Peyer's patch (tissue), 4 donors: ENCODE measurements at places on chromosomes 6 and 20. TPM values are rescaled to one million over a fixed set of nuclear protein-coding genes. Genes with fewer than 3 reads are reported as not detected.

GRCh38 chr20:49366687-49367086 lies 88.8 kb upstream of the ZNFX1 start:
- no peaks in the 10 kb centered on the region for H3K36me3 ChIP-seq
- no peaks in the 10 kb centered on the region for H3K4me1 ChIP-seq
- H3K27ac ChIP-seq, result no peak overlapping the region
- no peak overlapping the region for H3K4me3 ChIP-seq
- DNase-seq, result no peak

- DNase-seq, result no peak
- H3K27ac ChIP-seq, result no peak overlapping the region
- H3K4me1 ChIP-seq, result no peaks in the 10 kb centered on the region
- no peaks in the 10 kb centered on the region for H3K36me3 ChIP-seq
Measured at GRCh38 chr6:112912416-112913101, 565.4 kb downstream of the RFPL4B start.

DNA sequence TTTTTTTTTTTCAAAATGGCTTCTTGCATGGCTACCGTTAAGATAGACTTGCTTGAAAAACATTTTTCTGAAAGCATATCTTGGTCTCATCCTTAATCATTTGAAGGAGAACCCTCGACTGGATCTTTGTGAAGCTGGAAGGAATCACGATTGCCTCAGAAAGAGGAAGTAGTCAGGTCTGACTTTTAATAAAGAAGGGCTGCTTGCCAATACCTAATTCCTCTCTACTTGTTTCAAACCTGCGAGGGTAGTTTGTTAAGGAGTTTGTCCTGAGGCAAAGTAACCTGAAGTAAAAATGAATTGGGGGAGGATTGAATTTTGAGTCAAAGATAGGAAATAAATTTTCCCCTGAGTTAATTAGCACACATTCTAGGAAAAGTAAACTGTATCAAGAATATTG lies 288.1 kb upstream of the MAP3K7 start:
- H3K27ac ChIP-seq, result no peak overlapping the region
- no peaks in the 10 kb centered on the region for H3K27me3 ChIP-seq
- no peak overlapping the region for H3K4me3 ChIP-seq
- no peaks in the 10 kb centered on the region for H3K36me3 ChIP-seq

- no peak overlapping the region for H3K27ac ChIP-seq
- DNase-seq, result no peak
- H3K27me3 ChIP-seq, result peaks cover 72% of the 10 kb centered on the region
- no peaks in the 10 kb centered on the region for H3K4me1 ChIP-seq
- no peak overlapping the region for H3K4me3 ChIP-seq
- no peaks in the 10 kb centered on the region for H3K36me3 ChIP-seq
Measured at GRCh38 chr20:38724626-38725147, 401 bp downstream of the SLC32A1 start.

DNA sequence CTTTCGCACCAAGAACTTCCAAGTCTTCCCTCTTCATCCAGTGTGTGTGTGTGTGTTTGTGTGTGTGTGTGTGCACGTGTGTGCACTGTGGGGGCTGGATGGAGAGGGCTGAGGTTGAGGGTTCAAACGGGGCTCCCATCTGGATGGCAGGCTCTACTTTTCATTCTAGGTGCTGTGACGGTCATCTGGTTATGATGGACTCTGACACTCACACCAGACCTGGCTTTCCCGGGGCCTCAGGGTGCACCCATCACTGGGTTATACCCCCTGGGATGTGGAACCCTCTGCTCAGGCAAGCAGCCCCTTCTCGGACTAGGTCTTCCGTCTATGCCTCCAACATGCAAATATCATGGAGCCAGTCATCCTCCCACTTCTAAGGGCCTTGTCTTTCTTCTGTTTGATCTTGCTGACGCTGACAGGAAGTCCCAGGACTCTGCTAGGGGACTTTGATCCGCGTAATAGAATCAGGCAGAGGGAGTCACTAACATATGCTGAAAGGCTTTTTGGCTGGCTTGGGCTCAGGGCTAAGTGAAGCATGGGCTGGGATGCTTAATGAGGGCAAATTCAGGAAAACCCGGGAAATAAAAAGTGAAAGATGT lies 313.6 kb downstream of the CDC5L start:
- H3K27me3 ChIP-seq, result no peaks in the 10 kb centered on the region
- no peak overlapping the region for H3K4me3 ChIP-seq
- no peak for DNase-seq
- H3K4me1 ChIP-seq, result no peaks in the 10 kb centered on the region
- H3K27ac ChIP-seq, result no peak overlapping the region
- no peaks in the 10 kb centered on the region for H3K36me3 ChIP-seq

- H3K4me1 ChIP-seq, result no peaks in the 10 kb centered on the region
- H3K27me3 ChIP-seq, result no peaks in the 10 kb centered on the region
- H3K36me3 ChIP-seq, result no peaks in the 10 kb centered on the region
- no peak overlapping the region for H3K27ac ChIP-seq
- no peak overlapping the region for H3K4me3 ChIP-seq
- DNase-seq, result no peak
Measured at GRCh38 chr6:113143206-113143605, 713.9 kb upstream of the MARCKS start.

DNA sequence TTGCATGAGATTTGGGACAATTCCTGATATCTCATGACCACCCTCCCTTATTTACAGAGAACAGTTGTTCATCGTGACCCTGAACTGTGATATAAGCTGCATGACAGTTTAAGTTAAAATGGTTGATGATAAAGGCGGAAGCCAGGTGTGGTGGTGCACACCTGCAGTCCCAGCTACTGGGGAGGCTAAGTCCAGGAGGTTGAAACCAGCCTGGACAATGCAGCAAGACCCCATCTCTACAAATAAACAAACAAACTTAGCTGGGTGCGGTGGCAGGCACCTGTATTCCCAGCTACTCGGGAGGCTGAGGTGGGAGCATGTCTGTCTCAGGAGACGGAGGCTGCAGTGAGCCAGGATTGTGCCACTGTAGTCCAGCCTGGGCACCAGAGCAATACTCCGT lies 24.1 kb downstream of the COL20A1 start:
- H3K27ac ChIP-seq, result no peak overlapping the region
- H3K4me1 ChIP-seq, result no peaks in the 10 kb centered on the region
- no peak for DNase-seq
- no peak overlapping the region for H3K4me3 ChIP-seq

DNA sequence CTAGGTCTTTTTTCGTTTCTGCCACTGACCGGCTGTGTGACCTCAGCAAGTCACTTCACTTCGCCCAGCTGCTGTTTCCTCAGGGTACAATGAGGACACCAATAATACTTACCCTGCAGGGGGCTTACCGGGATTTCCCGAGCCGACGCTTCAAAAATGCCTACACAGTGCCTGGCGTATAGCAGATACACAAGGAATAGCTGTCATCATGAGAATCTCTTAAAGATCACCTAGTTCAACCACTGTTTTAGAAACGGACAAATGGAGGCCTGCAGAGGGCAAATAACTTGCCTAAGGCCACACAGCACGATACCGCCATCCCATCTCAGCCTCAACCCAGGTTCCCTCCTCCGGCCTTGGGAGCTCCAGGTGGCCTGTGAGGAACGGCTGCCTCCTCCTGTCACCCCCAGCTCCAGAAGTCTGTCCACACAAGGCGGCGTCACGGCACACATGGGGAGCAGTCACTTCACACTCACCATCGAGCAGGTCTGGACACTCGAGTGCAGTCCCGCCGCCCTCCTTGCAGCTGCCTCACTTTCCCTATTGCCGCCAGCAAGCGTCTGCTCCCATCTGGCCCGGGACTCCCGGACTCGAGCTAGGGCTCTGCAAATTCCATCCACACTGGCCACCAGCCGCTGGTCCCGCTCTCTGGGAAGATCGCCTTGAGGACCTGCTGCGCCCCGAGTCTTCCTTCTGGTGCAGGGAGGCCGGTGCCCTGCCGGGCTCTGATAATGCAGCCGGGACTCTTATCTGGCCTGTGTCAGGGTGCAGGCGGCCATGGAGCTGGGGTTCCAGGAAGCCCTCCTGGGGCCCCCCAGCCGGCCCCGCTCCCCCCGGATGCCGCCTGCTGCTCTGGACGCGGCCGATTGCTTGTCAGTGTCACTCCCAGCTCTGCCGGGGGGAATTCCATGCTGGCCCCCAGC lies at the start of gene RIPOR3:
Gene RIPOR3 (minus strand): TSS at position 893 of the 923 bp plus-strand sequence. CDS start 414 bp downstream, at position 479.
- peak within 1 kb of the TSS; percentile 55 for H3K4me3 ChIP-seq
- no peaks in the 10 kb centered on the region for H3K27me3 ChIP-seq
- peak within 1 kb of the TSS; percentile 62 for H3K27ac ChIP-seq
- H3K36me3 ChIP-seq, result no peaks in the 10 kb centered on the region

GRCh38 chr6:92281571-92282076 lies 1137.7 kb downstream of the EPHA7 start:
- no peak for DNase-seq
- no peaks in the 10 kb centered on the region for H3K36me3 ChIP-seq
- no peaks in the 10 kb centered on the region for H3K27me3 ChIP-seq
- no peak overlapping the region for H3K27ac ChIP-seq
- no peak overlapping the region for H3K4me3 ChIP-seq
- no peaks in the 10 kb centered on the region for H3K4me1 ChIP-seq

- H3K4me3 ChIP-seq, result no peak overlapping the region
- H3K27ac ChIP-seq, result no peak overlapping the region
- H3K4me1 ChIP-seq, result no peaks in the 10 kb centered on the region
- no peaks in the 10 kb centered on the region for H3K27me3 ChIP-seq
Measured at GRCh38 chr6:118999494-119000040, 64.6 kb upstream of the MCM9 start.

GRCh38 chr6:166932616-166933015 lies 23.7 kb downstream of the RNASET2 start:
- no peaks in the 10 kb centered on the region for H3K36me3 ChIP-seq
- no peaks in the 10 kb centered on the region for H3K4me1 ChIP-seq
- H3K27ac ChIP-seq, result no peak overlapping the region
- no peak overlapping the region for H3K4me3 ChIP-seq

- peaks cover 14% of the 10 kb centered on the region for H3K4me1 ChIP-seq
- H3K4me3 ChIP-seq, result no peak overlapping the region
- no peaks in the 10 kb centered on the region for H3K27me3 ChIP-seq
- H3K27ac ChIP-seq, result no peak overlapping the region
- DNase-seq, result no peak
- H3K36me3 ChIP-seq, result no peaks in the 10 kb centered on the region
Measured at GRCh38 chr6:125793280-125793679, 2.5 kb downstream of the NCOA7 start.

- H3K4me3 ChIP-seq, result no peak overlapping the region
- H3K27ac ChIP-seq, result no peak overlapping the region
- no peaks in the 10 kb centered on the region for H3K4me1 ChIP-seq
- DNase-seq, result no peak
- no peaks in the 10 kb centered on the region for H3K36me3 ChIP-seq
Measured at GRCh38 chr6:163021054-163021453, 293.3 kb downstream of the PACRG start.

DNA sequence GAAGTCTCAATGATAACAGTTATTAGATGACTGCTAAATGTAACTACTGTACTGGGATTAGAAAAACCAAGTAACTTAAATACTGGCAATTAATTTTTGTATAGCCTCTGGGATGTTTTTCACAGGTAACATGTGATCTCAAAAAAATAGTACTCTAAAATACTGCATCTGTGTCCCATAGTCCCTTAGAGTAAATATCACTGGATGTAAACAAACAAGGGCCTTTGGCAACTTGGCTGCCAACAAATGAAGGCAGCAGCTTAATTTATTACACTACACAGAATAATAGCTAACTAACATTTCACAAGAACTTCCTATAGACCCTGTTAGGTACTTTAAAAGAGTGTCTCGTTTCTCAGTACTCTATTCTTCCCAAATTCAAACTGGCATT lies 14.0 kb downstream of the ARHGAP18 start:
- no peaks in the 10 kb centered on the region for H3K27me3 ChIP-seq
- no peak overlapping the region for H3K27ac ChIP-seq
- H3K4me1 ChIP-seq, result no peaks in the 10 kb centered on the region
- DNase-seq, result no peak
- no peaks in the 10 kb centered on the region for H3K36me3 ChIP-seq
- H3K4me3 ChIP-seq, result no peak overlapping the region

GRCh38 chr6:3805448-3806123 lies 43.6 kb upstream of the FAM50B start:
- no peaks in the 10 kb centered on the region for H3K27me3 ChIP-seq
- H3K4me3 ChIP-seq, result no peak overlapping the region
- H3K36me3 ChIP-seq, result no peaks in the 10 kb centered on the region
- H3K4me1 ChIP-seq, result no peaks in the 10 kb centered on the region
- H3K27ac ChIP-seq, result peak overlapping the region; percentile 81

DNA sequence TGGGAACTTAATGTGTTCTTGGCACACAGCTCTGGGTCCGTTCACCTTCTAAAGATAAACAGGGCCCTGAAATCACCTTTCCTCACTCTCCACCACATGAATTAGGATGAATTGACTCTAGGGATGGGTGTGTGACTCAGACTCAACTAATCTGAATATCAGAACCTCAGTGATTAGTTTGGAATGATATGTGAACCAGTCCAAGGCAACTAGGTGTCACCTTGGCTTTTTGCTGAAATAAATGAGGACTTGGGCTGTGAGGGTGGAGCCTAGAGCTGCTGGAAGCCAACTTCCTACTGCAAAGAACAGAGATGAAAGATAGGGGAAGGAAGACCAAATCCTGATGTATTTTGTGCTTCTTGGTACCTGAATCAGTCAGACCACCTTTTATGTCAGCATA lies 132.0 kb upstream of the RNF24 start:
- DNase-seq, result no peak
- H3K36me3 ChIP-seq, result no peaks in the 10 kb centered on the region
- H3K27me3 ChIP-seq, result no peaks in the 10 kb centered on the region
- peaks cover 17% of the 10 kb centered on the region for H3K4me1 ChIP-seq
- no peak overlapping the region for H3K4me3 ChIP-seq

DNA sequence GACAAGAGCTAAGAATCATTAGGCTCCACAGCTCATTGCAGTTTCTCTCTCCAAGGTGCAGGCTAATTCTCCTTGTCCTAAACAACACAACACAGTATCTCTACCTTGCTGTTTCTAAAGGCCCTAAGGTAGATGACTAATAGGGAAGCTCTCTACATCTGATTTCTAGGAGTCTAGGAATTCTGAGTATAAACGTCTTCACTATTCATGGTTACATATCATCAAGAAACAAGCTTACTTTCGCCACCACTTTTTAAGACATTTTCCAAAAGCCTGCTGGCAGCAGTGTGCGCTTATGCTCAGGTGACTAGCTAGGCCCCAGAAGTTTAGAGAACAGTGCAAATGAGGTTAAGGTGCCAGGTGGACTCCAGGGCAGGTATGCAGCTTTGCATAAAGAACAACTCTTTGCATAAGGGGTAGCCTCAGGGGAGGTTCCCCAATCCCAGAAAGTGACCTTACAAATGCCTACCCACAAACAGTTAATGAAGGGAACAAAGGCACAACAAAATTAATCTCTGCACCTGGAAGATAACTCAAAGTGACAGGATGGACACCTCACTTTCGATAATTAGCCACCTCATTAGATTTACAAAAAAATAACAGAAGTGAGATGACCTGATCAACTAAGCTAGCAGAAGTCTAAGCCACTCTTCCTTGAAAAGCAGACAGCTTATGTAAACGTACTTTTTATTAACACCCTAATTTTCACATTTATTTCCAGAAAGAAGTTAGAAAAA lies 20.1 kb downstream of the B4GALT5 start:
- DNase-seq, result no peak
- no peak overlapping the region for H3K27ac ChIP-seq
- H3K4me3 ChIP-seq, result no peak overlapping the region
- no peaks in the 10 kb centered on the region for H3K4me1 ChIP-seq
- H3K36me3 ChIP-seq, result no peaks in the 10 kb centered on the region

GRCh38 chr6:151765444-151765886 lies 42.0 kb upstream of the ESR1 start:
- H3K27ac ChIP-seq, result no peak overlapping the region
- no peaks in the 10 kb centered on the region for H3K4me1 ChIP-seq
- no peak for DNase-seq
- no peak overlapping the region for H3K4me3 ChIP-seq
- no peaks in the 10 kb centered on the region for H3K36me3 ChIP-seq
- H3K27me3 ChIP-seq, result no peaks in the 10 kb centered on the region

Gene MUC22
- total RNA-seq, result not detected

Gene CFAP206
- total RNA-seq, result not detected

Gene GABRR2
- 0.70 TPM for total RNA-seq

Gene SPDEF
- 29.7 TPM for total RNA-seq

Gene BPIFB6
- total RNA-seq, result not detected

Gene ZBTB12
- total RNA-seq, result 1.0 TPM

Gene SH3BGRL2
- total RNA-seq, result 100 TPM
